ENCODE measurements at places on chromosomes 3 and 15.

- H3K27me3 ChIP-seq, result no peaks in the 10 kb centered on the region
- no peaks in the 10 kb centered on the region for H3K4me1 ChIP-seq
- no peak for DNase-seq
- H3K4me3 ChIP-seq, result no peak overlapping the region
- H3K36me3 ChIP-seq, result no peaks in the 10 kb centered on the region
These were observed 514.4 kb upstream of the ZNF385D start for GRCh38 chr3:22265403-22265802.

DNA sequence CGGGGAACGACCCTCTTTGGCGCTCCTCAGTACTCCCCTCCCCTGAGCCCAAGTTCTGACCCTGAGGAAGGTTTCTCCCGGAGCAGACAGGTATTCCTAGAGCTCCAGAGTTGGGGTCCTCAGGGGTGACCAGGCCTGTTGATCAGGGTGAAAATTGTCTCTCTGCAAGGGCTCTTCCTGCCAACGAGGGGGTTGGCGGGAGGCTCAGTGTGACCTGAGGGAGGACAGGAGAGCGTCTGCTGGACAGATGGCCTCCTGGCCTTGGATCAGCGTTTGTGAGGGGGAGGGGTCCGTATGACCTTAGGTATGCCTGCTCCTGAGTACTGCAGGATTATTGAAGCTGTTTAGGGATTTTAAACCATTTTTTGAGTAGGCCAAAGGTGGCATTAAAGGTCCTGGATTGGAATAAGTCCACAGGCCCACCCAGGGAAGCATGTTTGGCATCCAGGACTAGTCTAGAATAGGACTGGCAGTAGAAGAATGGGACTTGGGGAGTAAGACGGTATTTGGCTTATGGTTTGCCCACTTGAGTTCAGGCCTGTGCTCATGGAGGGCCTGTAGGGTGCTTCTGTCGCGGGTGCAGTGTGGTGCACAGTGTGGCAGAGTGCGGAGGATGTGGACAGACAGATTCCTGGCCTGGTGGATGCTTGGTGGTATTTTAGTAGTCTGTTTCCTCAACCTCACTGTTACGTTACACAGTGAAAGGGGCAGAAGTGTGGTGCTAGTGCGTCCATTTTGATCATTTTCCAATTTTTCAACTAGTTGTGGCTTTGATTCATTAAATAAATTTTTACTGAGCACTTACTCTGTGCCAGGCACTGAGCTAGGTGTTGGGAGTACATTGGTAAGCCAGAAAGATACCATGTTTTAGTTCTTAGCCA lies 959 bp downstream of the ZNF592 start:
- peak; percentile 49 for DNase-seq
- H3K4me3 ChIP-seq, result peak overlapping the region; percentile 95
- H3K36me3 ChIP-seq, result peaks cover 16% of the 10 kb centered on the region
- H3K4me1 ChIP-seq, result peaks cover 22% of the 10 kb centered on the region

DNA sequence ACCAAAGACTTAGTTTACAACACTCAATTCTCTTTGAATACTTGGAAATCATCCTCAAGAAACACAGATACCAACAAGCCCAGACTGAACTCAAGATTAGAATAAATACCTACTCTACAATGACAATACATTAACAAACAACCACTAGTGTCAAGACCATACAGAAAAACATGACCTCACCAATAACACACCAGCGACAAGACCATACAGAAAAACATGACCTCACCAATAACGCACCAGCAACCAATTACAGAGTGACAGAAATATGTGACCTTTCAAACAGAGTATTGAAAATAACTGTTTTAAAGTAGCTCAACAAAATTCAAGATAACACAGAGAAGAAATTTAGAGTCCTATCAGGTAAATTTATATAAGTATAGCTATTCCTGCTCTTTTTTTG lies 876.0 kb downstream of the EPHA3 start:
- no peak for DNase-seq
- H3K4me3 ChIP-seq, result no peak overlapping the region
- no peaks in the 10 kb centered on the region for H3K36me3 ChIP-seq
- no peaks in the 10 kb centered on the region for H3K4me1 ChIP-seq
- H3K27me3 ChIP-seq, result no peaks in the 10 kb centered on the region
- H3K27ac ChIP-seq, result no peak overlapping the region

DNA sequence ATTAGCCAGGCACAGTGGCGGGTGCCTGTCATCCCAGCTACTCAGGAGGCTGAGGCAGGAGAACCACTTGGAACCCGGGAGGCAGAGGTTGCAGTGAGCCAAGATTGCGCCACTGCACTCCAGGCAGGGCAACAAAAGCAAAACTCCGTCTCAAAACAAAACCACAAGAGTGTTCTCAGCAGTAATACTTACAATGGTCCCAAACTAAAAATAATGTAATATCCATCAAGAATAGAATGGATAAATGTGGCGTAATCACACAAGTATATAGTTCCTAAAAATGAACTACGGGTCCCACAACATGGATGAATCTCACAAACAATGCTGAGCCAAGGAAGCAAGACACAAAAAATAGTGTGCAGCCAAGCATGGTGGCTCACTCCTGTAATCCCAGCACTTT lies 39.2 kb downstream of the STAG1 start:
- no peak for DNase-seq
- no peak overlapping the region for H3K4me3 ChIP-seq
- H3K4me1 ChIP-seq, result peaks cover 11% of the 10 kb centered on the region
- no peaks in the 10 kb centered on the region for H3K27me3 ChIP-seq
- peaks cover 13% of the 10 kb centered on the region for H3K36me3 ChIP-seq

DNA sequence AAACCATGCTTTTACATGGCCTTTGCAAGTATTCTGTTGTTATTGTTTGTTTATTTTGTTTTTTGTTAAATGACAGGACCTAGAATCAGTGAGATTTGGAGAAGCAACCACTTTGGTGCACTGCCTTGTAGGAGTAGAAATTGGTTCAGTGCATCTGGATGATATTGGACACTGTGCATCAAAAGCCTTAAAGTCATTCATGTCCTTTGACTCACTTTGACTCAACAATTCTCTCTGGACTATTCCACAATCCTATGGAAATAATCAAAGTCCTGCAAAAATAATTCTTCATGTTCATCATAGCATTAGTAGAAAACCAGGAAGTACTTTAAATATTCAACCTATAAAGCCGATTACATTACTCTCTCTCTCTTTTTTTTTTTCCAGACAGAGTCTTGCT lies 224.8 kb downstream of the ABHD5 start:
- no peak overlapping the region for H3K4me3 ChIP-seq
- no peak for DNase-seq
- H3K27me3 ChIP-seq, result no peaks in the 10 kb centered on the region
- H3K27ac ChIP-seq, result no peak overlapping the region
- H3K36me3 ChIP-seq, result no peaks in the 10 kb centered on the region
- no peaks in the 10 kb centered on the region for H3K4me1 ChIP-seq

DNA sequence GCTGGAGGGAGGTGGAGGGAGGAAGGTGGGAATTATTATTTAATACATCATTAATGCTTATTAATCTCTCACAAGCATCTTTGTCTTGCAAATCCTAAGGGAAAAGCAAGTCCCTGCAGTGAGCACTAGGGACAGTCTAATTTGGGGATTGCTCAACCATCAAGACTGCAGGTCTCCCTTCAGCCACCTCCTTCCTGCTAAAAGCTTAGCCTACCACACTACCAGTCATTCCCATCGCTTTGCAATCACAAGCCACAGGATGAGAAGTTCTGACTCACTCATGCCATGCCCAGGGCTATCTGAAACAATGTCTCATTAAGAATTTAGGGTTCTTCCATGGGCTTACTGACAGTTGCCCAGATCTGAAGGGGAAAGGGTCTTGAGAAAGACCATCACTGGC lies 51.0 kb upstream of the EIF1B start:
- H3K27me3 ChIP-seq, result no peaks in the 10 kb centered on the region
- no peak overlapping the region for H3K27ac ChIP-seq
- H3K4me3 ChIP-seq, result no peak overlapping the region
- no peaks in the 10 kb centered on the region for H3K36me3 ChIP-seq
- no peaks in the 10 kb centered on the region for H3K4me1 ChIP-seq
- no peak for DNase-seq

GRCh38 chr3:113662824-113663223 lies 33.6 kb downstream of the USF3 start:
- peaks cover 17% of the 10 kb centered on the region for H3K36me3 ChIP-seq
- peaks cover 8% of the 10 kb centered on the region for H3K4me1 ChIP-seq
- DNase-seq, result no peak
- no peak overlapping the region for H3K27ac ChIP-seq
- H3K27me3 ChIP-seq, result no peaks in the 10 kb centered on the region
- H3K4me3 ChIP-seq, result no peak overlapping the region

DNA sequence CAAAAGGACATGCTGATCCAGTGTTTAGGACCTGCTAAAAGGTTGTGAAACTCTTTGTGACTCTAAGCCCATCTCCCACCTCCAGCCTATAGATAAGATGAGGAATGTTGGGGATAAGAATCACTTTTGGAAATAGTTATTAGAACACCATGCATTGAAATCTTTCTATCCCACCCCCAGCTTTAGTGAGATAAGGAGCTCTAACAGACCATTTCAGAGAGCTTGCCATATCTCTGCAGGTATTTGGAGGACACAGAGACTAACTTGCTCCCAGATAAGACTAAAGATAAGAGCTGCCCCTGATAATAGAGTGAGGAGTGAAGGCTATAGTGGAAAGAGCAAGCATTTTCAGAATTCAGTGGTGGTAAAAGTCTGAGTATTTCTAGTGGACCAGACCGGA lies 53.1 kb upstream of the GNB4 start:
- no peak overlapping the region for H3K27ac ChIP-seq
- no peaks in the 10 kb centered on the region for H3K36me3 ChIP-seq
- no peaks in the 10 kb centered on the region for H3K4me1 ChIP-seq

DNA sequence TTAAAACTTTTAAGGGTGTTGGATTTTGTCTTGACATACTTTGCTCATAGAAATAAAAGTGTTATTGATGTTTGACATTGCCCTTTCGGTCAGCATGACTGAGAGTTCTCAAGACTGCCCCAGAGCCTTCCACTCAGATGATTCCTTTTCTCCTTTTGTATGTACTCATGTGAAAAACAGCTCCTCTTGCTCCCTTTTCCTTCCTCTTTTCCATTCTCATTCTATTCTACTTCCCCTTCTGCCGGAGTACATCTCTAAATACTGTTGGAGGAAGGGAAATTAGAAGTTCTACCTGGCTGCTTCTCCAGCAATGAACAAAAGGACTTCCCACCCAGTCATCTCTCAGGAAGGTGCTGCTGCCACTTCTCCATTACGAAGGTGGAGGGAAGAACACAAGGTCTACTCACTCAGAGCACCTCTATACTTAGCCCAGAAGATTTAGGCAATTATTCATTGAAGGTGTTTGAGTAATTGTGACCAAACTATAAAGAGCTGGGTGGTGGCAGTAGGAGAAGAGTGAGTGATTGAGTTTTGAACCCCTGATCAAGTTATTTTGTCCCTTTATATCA lies 163.8 kb upstream of the MBNL1 start:
- no peak overlapping the region for H3K4me3 ChIP-seq
- no peaks in the 10 kb centered on the region for H3K4me1 ChIP-seq
- H3K27ac ChIP-seq, result no peak overlapping the region
- DNase-seq, result no peak

DNA sequence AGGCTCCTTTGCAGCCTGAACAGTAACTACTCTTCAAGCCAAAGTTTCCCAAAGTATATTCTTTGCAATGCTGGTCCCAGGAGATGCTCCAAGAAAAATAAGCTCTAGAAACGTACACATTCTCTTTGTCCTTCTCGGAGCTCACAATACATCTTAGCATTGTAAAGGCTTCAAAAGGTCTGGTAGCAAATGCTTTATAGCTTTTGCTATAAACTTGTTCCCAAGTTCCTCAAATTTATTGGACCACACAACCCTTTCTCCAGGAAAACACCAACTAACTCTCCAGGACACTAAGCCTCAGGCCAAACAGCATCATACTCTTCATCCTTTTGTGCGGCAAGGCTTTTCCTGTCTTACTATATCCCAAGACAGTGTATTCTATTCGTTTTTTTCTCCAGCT lies 455.6 kb upstream of the PROK2 start:
- peaks cover 12% of the 10 kb centered on the region for H3K4me1 ChIP-seq
- H3K4me3 ChIP-seq, result no peak overlapping the region
- no peak overlapping the region for H3K27ac ChIP-seq
- H3K27me3 ChIP-seq, result no peaks in the 10 kb centered on the region
- no peaks in the 10 kb centered on the region for H3K36me3 ChIP-seq
- DNase-seq, result no peak

DNA sequence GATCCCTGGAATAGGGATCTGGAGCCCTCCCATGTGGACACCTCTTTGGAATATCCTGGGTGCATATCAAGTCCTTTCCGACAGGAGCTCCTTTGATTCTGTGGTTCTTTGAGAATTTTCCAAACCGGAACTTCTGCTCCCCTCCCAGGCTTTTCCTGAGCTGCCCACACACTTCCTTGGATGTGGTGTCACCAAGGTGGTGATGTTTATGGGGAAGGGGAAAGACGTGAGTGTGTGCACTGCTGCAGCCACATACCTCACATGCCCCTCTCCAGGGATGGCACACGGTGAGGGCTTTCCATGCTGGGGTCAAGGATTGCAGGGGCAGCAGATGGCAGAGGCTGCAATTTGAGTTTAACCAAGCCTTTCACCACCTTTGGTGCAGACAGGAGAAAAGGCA lies 27.9 kb upstream of the PSTPIP1 start:
- peaks cover 12% of the 10 kb centered on the region for H3K27me3 ChIP-seq
- no peak overlapping the region for H3K4me3 ChIP-seq
- no peak overlapping the region for H3K27ac ChIP-seq

DNA sequence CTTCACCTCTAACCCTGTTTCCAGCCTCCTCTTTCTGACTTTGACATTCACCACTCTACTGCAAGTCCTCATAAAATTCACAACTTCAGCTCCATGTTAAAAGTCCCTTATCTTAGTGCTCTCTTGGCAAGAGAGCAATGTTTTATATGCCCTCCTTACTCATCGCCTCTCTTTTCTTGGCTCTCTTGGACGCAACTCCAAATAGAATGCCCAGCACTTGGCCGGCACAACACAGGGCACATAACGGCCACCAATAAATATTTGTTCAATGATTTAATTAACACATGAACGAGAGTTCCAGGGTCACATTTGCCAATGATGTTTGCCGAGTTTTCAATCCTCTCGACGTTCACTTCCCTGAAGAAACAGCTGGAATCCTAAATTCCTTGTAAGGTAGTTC lies 401.4 kb downstream of the ROBO1 start:
- no peaks in the 10 kb centered on the region for H3K27me3 ChIP-seq
- no peaks in the 10 kb centered on the region for H3K36me3 ChIP-seq
- H3K27ac ChIP-seq, result peak overlapping the region; percentile 89
- H3K4me1 ChIP-seq, result peaks cover 33% of the 10 kb centered on the region
- no peak overlapping the region for H3K4me3 ChIP-seq

DNA sequence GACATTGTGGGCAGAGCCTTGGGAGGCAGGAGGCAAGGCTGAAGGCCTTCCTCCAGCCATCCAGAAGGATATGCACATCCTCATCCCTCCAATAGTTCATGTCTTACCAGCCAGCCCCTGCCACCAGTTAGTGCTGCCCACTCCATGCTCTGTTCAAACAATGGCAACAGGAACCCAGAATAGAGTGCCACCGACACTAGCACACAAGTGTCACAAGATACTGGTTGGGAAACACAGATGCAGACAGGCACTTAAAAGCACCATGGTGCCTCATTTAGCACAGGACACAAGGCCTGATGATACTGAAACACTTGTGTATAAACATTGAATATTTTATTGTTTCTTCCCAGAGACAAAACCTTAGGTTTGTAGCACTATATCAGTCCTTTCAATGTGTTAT lies 56.5 kb upstream of the MYO5C start:
- H3K27ac ChIP-seq, result no peak overlapping the region
- no peaks in the 10 kb centered on the region for H3K27me3 ChIP-seq
- peaks cover 17% of the 10 kb centered on the region for H3K4me1 ChIP-seq
- H3K4me3 ChIP-seq, result no peak overlapping the region
